ENCODE measurements at places on chromosomes 16 and 17.
A peak's percentile ranks its signal among the peaks of the same experiment; 100 is the strongest.

GRCh38 chr16:47056688-47057629, 83.5 kb upstream of the DNAJA2 start:
- no peak for DNase-seq

- no peak for DNase-seq
These were observed 115.3 kb upstream of the SOX9 start for GRCh38 chr17:72005332-72006163.

DNA sequence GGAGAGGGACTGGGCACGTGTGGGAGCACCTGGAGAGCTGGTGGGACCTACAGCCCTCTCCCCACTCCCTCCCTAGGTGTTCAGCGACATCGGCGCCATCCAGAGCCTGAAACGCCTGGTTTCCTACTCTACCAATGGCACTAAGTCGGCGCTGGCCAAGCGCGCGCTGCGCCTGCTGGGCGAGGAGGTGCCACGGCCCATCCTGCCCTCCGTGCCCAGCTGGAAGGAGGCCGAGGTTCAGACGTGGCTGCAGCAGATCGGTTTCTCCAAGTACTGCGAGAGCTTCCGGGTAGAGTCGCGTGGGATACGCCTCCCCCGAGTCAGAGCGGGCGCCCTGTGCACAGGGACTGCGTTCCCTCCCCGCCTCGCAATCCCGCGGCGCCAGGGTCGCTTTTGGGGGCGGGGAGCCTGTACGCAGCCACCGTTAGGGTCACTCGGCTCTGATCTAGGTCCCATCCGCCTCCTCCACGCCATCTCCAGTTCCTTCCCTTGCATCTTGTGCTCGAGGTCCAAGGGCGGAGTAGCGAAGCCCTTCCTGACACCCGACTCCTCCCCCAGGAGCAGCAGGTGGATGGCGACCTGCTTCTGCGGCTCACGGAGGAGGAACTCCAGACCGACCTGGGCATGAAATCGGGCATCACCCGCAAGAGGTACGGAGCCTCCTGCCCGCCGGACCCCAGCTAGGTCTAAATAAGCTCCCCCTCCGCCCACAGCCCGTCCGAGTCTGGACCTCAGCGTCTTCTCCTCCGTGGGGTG, 13.0 kb downstream of the SARM1 start:
- peak; percentile 42 for DNase-seq

DNA sequence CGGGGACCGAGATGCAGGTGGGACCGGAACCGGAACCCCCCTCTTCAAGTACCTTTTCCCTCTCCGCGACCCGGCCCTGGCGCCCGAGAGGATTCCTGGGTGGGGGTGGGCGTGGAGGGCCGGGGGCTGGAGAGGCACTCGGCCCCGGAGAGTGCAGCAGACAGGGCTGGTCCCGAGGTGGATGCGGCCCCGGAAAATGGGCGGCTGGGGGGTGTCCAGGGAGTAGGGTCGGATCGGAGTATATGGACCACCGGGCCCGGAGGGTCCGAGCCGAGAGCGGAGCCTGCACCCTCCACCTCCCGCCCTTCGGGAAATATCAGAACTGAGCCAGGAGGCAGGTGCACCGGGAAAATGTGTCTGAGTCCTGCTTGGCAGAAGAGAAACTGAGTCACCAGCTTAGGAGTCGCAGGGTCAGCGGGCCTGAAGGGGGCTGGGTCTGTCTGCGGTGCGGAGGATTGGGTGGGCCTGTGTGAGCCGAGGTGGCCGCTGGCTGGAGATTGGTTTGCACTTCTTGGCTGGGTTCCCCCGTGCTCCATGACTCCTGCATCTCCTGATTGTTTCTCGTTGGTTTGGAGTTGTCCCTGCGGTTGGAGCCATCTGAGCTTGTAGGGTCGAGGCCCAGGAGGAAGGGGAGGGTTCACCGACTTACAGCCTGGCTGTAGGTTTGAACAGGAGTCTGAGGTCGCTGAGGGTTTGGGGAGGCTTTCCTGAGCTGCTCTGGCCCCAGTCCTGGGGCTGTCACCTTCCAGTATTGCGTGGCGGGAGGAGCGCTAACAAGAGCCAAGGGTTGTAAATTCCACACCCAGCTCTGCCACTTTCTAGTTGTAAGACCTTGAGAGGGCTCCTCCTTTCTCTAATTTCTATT, 518 bp downstream of the SH2B1 start:
- peak; percentile 24 for DNase-seq

DNA sequence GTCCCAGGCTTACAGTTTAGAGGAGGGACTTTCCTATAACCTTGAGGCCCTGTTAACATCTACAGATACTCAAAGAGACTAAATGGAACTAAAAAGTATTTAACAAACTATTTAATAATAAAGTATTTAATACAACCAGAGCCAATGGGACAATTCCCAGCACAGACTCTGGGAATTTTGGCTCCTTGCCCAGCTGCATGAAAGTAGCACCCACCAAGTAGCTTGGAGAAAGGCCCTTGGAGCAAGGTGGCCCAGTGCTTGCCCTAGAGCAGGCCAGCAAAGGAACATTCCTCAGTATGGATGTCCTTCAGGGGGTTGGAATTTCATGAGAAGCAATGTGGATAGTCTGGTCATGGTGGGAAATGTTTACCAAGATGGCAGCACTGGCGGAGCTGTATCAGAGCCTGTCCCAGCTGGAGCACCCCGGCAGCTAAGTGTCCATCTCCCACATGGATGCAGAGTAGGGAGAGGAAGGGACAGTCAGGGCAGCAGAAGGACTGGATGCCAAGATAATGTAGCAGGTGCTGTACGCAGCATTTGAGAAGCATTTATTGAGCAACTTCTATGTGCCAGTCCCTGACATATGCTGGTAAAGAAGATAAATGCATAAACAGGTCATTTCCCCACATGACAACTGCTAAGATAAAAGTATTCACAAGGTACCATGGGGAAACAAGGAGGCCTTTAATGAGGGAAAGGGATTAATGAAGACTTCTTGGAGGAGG, 5.2 kb upstream of the SMARCD2 start:
- no peak for DNase-seq

- peak; percentile 59 for DNase-seq
These were observed 32.6 kb downstream of the PMP22 start for GRCh38 chr17:15232517-15232915.

DNA sequence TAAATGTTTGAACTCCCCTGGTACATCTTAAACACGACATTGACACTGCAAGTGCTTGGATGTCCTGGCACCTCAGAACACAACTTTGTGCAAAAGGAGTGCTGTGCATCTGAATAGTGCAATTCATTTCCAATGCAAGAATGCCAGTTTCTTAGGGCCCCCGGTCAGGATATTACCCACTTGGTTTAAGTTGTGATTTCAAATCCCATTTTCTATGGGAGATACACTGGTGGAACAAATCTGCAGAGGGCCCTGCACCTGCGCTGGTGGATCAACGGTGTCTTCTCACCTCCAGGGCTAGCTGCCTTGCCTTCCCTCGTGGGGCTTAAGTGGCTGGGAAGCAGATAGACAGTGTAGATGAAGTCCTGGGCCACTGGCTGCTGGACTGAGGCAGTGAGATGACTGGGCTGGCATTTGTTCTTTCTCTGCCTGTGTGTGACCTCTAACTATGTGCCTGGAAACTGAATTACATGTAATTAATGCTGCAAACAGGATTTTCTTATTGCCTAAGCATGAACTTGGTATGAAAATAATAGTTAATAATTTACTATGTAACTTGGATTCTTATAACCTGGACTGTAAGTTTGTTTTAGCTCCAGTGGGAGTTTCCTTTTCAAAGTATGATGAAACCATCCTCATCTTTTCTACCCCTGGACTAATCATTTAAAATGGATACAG, 20.9 kb downstream of the HAPSTR1 start:
- no peak for DNase-seq

- no peak for DNase-seq
These were observed 76.0 kb upstream of the ZNF423 start for GRCh38 chr16:49931916-49932315.

GRCh38 chr17:52134641-52135040, 23.9 kb downstream of the CA10 start:
- DNase-seq, result no peak

DNA sequence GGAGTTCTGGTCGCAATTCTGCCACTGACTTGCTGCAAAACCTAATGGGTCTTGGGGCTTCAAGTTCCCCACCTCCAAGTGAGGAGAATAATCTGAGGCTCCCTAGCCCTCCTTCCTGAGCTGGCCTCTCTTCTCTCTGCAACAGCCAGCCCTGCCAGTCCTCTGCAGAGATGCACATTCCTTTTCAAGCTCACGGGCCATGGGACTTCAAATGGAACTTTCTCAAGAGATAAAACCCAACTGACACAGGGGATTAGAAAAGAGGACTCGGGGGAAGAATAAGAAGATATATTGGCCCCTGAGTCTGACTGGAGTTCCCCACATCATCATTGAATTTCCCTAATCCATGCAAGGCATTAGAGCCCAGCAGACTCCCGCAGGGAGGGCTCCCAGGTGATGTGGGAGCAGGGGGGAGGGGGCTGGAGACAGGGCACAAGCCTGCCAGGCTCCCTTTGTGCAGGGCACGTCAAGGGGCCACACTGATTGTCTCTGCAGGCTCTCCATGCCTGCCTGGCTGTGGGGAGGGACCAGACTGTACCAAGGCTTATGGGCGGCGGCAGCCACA, 131.0 kb downstream of the CCDC144A start:
- DNase-seq, result no peak

DNA sequence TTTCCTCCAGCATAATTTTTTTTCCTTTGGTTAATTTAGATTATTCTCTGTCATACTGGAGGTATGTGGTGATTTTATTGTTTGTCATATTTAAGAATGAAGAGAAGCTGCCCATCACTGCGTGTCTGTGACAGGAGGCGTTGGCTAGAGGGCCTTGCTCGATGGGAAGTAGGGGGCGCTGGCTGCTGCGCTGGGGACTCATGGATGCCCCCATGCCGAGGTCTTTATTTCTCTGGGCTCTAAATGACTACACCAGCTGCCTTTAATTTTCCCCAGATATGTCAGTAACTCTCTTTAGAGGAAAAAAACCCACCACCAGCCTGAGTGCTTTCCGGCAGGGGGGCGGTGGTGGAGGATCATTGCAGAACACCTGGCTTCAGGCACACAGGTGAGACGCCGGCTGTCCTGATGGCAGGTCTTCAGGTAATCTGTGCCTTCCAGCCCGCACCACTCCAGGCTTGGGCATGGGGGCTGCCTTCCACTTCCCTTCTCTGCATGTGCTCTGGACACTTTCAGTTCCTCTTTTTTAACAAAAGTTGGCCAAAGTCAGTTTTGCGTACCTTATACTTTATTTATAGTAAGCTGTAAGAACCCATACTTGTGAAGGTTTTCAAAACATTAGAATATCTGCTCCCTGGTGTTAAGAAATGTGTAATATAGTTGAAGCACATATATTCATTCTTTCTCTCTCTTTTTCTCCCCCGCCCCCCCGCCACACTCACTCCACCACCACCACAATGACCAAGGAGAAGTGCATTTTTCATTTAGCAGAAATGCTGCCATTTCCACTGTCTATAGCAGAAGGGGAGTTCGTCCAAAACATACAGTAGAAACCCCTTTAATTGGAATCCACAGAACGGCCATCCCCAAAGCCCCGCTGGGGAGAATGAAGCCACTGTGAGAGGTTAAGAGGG, 192.7 kb downstream of the RPTOR start:
- DNase-seq, result no peak

DNA sequence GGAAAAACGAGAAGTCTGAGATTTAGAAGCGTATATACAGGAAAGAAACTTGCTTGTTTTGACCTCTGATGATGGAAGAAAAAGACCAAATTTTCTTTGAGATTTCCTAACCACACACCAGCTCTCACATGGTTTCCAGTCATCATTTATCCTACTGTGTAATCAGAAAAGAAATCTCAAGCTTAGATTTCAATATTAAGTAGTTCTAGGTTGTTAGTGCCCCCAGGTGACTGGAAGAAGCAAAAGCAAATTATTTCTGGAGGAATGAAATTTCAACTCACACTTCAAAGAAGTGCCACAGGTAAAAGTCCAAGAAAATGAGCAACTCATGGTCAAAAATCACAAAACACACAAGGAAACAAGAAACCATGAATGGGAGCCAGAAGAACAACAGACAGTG, 51.8 kb upstream of the KDM6B start:
- no peak for DNase-seq

- peak; percentile 82 for DNase-seq
These were observed 23.3 kb upstream of the CDRT4 start for GRCh38 chr17:15490634-15491261.

DNA sequence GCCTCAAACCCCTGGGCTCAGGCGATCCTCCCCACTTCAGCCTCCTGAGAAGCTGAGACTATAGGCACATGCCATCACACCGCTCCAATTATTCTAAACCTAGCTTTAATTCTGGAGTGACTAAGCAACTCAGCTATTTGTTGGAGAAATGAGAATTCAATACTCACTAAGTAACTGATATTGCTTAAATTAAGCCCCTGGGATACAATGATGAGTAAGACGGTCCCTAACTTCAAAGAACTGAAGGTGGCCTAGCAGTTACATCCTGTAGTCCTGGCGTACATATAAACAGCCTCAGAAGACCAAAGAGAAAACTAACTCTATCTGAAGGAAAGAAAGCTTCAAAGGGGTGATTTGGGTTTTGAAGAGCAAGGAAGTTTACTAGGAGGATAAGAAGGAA, 25.0 kb downstream of the XPO6 start:
- no peak for DNase-seq

GRCh38 chr16:72848028-72848400, 199.9 kb downstream of the ZFHX3 start:
- no peak for DNase-seq

GRCh38 chr16:19842426-19843157, 42.1 kb downstream of the GPRC5B start:
- DNase-seq, result peak; percentile 70

DNA sequence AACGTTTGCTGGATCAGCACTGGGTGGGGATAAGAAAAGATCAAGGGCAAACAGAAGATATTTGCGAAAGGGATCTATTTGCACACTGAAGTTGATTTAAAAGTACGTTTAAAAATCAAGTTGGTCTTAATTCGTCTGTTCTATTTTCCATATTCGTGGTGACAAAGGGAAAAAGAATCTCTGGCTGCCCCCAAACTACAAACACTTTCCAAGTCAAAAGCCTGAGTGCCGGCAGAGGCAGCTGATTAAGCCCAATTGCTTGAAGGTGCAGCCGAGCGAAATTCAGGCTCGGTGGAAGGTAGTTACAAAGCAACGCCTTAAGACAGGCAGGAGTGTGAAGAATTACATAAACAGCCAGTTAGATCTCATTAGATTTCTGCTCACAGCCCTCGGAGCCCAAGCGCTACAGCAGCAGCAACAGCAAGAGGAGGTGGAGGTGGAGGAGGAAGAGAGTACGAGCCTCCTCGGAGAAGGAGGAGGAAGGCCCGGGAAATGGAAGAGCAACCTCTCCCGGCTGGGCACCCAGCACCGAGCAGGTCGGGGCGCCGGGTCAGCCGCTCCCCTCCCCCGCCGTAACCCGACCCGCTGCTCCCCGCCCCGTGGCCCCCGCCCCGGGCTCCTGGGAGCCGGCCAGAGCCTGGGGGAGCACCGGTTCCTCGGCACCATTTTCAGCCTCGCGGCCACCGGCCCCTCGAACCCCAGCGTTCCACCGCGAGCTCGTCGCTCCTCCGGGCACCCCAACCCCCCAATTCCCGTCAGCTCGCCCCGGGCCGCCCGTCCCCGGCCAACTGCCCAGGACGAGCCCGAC, 890 bp downstream of the TOB1 start:
- peak; percentile 70 for DNase-seq
